Activated CD8-positive, alpha-beta memory T cell treated with anti-CD3 and anti-CD28 coated beads, Interleukin-2, amount 50 U/mL, for 4 hours (primary cell): ENCODE measurements at places on chromosomes 13 and 19.
A peak's percentile ranks its signal among the peaks of the same experiment; 100 is the strongest.

DNA sequence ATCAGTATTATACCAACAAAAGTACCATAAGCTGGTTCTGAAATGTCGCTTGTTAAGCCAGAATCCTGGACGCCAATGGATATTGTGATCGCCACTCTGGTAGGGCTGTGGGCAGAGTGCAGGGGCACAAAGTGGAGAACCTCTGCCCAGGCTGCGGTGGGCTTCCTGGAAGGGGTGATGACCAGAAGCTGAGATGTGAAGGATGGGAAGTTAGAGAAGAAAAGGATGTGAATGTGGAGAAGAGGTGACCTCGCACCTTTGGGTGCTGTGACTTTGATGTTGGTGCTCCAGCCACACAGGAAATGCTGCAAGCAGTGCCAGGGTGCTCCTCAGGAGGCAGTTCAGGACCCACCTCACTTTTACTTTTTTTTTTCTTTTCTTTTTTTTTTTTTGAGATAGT, 207.9 kb upstream of the MAB21L1 start:
- no peak for DNase-seq

DNA sequence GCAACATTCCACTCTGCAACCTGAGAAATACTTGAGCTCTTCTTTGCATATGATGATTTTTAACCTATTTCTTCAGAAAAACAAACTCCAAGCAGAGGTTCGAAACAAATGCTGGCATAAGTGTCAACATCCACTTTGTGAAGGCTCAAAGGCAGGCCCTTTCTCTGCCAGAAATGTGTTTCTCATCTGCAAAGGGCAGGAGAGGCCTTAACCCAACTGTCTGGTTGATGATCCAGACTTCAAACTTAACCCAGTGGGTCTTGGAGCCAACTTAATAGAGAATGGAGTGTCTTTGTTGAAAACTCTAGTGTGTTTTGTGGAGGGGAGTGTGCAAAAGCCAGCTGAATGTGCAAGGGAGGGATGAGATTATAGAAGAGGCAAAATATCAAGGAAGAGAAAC, 28.3 kb upstream of the ZNF507 start:
- DNase-seq: no peak

GRCh38 chr19:51473009-51473707, 5.2 kb upstream of the CEACAM18 start:
- peak; percentile 89 for DNase-seq

- DNase-seq: no peak
Measured at GRCh38 chr19:11200015-11200574, 2.8 kb upstream of the KANK2 start.

DNA sequence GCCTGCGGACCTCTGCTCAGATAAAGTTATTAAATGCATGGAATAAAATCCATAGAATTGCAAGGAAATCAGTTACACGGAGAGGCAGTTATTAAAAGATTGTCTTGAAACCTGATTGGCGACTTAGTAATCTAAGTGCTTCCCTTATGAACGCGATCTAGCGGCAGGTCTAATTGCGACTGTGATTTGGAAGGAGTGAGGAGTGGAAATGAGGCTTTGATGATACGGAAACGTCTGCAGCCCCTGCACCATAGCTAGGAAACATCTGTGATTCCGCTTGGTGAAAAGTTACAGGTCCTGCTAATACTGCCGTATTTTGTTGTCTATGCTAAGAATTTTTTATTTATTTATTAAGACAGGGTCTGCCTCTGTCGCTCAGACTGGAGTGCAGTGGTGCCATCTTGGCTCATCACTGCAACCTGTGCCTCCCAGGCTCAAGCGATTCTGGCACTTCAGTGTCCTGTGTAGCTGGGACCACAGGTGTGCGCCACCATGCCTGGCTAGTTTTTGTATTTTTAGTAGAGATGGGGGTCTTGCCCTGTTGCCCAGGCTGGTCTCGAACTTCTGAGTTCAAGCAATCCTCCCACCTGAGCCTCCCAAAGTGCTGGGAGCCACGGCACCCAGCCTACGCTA, 887 bp downstream of the NDUFS7 start:
- DNase-seq: no peak

DNA sequence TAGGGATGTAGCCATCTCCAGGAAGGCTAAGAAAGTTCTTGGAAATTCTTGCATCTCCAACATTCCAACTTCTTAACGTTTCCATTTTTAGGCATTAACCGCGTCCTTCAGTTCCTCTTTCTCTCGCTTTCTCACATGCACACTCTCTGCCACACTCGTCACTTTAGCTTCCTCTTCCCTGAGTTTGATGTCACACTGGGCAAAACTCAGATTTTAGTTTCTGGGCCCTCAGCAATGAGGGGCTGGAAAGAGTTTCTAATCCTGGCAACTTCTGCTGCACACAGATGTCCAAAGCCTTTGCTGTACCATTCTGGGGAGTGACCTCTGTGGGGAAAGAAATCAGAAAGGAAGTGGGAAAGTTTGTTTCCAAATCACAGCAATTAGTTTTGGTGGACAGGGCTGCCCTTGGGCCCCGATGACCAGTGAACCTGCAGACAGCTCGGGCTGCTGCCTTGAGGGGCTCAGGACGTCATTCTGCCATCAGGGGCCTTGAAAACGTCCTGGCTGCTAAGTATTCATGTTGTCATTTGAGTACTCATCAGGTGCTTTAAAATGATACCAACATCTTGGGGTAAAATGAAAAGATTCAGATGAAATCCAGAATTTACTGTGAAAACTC, 89.3 kb downstream of the KL start:
- no peak for DNase-seq

DNA sequence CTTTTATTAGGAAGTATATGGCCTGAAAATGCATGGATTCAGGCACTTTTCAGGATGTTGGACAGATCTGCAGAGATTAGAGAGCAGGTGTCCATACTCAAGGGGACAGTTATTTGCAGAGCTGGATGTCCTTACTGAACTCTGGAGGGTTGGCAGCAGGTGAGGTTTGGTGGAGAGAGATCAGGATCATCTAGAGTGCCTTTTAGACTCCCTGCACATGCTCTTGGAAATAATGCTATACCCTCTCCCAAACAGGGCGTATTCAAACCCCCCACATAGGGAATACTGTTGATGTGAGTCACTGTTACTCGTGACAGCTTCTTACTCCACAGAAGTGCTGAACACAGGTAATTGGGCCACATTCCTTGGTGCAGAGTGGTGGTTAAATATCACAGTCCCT, 725.7 kb upstream of the SGCG start:
- no peak for DNase-seq

DNA sequence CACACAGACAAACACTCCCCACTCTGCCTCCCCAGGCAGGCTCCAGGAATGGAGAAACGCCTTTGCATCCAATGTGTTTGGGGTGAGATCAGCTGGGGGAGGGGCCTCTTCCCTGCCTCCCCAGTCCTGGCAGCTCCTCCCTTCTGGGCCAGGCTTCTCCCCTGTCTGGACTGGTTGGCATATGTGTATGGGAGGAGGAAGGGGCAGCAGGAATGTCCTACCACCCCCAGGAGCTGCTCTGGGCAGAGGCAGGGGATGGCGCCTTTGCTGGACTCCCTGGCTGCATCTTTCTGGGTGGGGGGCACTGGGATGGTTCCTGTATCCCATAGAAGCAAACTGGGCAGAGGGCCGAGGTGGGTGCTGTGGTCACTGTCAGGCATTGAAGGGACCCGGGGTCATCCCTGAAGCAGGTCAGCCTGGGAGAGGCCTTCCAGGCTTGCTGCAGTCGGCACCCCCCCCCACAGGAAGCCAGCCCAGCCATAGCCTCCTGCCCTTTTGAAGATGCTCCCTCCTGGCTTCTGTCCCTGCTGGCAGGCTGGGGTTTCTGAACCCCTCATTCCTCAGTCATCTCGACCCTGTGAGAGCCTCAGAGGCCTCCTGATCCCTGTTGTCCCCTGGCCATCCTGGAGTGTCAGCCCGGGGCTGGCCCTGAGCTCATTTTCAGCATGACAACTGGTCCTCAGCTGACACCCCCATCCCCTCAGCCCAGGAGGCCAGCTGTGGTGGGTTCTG, 21.2 kb upstream of the SLC7A10 start:
- no peak for DNase-seq

DNA sequence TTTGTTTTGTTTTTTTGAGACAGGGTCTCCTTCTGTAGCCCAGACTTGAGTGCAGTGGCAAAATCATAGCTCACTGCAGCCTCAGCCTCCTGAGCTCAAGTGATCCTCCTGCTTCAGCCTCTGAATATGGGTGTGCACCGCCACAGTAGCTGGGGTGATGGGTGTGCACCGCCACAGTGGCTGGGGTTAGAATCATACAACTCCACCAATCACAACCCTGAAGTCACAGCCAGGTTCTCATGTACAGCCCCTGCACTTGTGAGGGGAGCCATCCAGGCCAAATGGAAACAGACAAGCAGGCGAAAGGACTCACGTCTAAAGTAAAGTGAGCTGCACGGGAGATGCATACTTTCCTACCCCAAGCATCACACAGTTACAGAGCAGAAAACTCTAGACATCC, 63.1 kb upstream of the RANBP3 start:
- no peak for DNase-seq

GRCh38 chr19:413756-414420, 4.9 kb upstream of the C2CD4C start:
- DNase-seq: no peak

GRCh38 chr19:44785993-44786392, 8.3 kb downstream of the CBLC start:
- DNase-seq: no peak

DNA sequence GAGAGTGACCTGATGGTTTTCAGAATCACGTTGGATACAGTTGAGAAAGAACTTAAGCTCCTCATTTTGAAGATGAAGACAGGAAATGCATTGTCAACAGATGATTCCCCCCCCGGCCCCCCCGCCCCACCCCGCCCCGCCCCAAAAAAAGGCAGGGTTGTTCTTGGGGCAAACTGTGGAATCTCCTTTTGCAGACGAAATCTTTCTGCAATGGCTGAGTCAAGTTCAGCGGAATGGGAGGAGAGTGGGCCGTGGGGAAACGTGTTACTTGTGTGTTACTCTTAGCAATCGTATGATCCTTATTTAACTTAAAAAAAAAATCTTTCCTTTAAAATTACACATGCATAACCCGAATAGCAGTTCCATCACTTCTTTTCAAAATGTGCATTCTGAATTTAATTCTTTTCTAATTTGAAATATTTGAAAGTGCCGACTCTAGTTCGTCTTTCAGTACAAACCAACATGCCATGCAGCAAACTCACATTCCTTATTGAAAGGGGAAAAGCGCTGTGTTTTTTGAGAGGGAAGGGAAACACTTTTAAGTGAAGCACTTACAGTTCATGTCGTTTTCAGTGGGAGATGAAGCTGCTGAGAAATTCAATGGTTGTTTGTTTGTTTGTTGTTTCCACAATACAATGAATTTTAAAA, 348.5 kb upstream of the ARGLU1 start:
- no peak for DNase-seq

- no peak for DNase-seq
Measured at GRCh38 chr13:91097269-91097668, 250.2 kb upstream of the MIR17HG start.
